Testis (tissue), 5 donors: ENCODE measurements at places on chromosomes 13 and 19. TPM values are rescaled to one million over a fixed set of nuclear protein-coding genes. Genes with fewer than 3 reads are reported as not detected.
A peak's percentile ranks its signal among the peaks of the same experiment; 100 is the strongest.

IGFL4 gene
- 0.79 TPM for total RNA-seq

DNA sequence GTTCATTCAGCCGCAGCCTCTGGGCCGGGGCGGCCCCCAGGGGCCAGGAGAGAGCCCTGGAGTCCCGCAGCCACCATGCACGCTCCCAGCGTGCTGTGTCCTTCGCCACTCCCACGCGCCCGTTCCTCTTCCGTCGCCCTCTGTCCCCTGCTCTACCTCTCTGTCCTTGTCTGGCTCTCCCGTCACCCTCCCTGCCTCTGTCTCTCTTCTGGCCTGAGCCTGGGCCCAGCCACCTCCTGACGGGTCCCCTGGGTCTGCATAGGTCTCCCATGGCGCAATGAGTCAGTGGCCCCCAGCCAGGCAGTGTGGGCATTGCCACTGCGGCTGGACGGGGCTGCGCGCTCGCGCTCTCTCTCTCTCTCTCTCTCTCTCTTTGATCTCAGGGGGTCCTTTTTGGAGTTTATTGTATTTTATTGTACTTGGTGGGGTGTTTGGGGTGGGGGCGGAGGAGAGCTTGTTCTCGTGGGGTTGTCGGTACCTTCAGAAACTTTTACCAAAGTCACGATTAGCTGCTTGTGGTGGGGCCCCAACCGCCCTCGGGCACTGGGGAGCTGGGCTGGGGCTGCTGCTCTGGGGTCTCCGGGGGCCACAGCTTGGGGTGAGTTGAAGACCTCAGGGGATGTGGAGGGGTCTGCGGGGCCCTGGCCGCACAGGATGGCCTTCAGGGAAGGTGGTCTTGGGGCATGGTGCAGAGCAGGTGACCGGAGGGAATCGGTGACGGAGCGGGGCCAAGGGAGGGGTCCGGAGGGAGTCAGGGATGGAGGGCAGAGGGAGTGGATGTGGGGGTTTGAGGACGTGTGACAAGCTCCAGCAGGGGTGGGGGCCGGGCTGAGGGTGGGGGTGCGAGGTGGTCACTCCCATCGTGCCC, 1.7 kb upstream of the TGFBR3L start:
- no peak for DNase-seq
- no peaks in the 10 kb centered on the region for H3K36me3 ChIP-seq
- no peak overlapping the region for H3K4me3 ChIP-seq
- peaks cover 13% of the 10 kb centered on the region for H3K4me1 ChIP-seq

DHX34 gene
- total RNA-seq, result 102 TPM

DNA sequence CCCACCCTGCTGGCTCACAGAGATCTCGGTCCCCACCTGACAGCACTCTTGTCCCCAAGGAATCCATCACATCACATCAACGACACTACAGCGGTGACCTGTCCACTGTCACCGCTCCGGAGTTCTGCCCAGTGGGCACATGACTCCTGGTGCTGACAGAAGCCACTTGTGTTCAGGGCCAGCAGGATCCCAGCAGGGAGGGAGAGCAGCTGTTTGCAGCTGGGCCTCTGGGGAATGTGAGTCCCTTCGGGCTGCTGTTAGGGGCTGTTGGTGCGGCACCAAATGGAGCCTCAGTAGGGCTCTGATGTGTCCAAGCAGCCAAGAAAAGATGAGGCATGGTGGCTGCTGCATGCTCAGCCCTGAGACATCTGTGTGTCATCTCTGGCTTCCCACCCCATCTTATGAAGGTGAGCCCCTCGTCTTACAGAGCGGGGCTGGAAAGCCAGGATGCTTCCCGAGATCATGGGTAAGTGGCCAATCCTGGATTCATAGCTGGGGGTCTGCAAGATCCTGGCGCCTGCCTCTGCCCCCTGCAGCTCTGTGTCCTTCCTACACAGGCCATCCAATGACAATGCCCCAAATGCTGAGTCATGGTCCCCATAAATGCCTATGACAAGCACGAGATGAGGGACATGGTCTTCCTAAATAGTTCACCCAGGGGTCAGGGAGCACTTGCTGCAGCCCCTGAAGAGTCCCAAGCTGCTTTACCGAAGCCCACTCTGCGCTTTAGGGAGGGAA, 56.0 kb downstream of the F2RL3 start:
- no peak overlapping the region for H3K4me3 ChIP-seq
- no peak overlapping the region for H3K27ac ChIP-seq
- no peaks in the 10 kb centered on the region for H3K4me1 ChIP-seq
- H3K27me3 ChIP-seq, result no peaks in the 10 kb centered on the region
- no peak for DNase-seq

CEACAM19 gene
- 11.2 TPM for total RNA-seq

DNA sequence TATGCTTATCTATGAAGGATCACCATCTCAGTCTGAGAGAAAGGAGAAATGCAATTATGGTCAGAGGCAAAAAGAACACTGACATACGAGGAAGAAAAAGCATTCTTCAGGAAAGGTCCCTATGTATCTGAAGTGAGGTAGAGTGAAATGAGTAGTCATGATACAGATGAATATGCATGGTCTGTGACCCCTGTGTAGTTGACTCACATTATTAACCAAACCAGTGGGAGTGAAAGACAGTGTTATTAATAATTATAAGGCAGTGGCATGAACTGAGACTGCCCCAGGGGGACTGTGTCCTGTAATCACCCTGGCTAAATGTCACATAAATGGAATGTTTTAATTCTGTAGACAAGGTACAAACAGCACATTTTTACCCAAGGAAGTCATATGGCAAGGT, 1320.2 kb upstream of the PCDH9 start:
- no peaks in the 10 kb centered on the region for H3K36me3 ChIP-seq
- H3K27ac ChIP-seq, result no peak overlapping the region
- no peaks in the 10 kb centered on the region for H3K4me1 ChIP-seq
- H3K4me3 ChIP-seq, result no peak overlapping the region

DNA sequence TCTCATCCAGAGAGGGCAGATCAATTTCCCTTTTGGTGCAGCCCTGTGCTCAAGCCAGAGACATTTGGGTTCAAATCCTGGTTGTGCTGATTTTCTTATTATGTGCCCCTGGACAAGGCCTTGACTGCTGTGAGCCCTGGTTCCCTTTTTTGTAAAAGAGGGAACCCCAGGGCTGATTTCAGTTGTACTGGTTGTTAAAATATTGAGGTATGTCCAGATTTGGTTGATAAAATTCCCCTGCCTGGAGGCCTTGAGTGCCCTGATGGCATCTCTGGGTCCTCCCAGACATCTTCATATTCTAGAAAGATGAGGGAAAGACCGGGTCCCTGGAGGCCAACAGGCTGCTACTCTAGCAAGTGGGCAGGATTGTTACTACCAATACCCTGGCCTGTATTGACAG, 14.4 kb upstream of the PLAUR start:
- no peaks in the 10 kb centered on the region for H3K36me3 ChIP-seq
- no peaks in the 10 kb centered on the region for H3K27me3 ChIP-seq
- no peaks in the 10 kb centered on the region for H3K4me1 ChIP-seq
- no peak overlapping the region for H3K4me3 ChIP-seq

MBD3L3 gene
- 2.2 TPM for total RNA-seq

BCAM gene
- total RNA-seq, result 67.8 TPM

GJA3 gene
- total RNA-seq, result 5.0 TPM

TMEM59L gene
- total RNA-seq, result 4.3 TPM

DNA sequence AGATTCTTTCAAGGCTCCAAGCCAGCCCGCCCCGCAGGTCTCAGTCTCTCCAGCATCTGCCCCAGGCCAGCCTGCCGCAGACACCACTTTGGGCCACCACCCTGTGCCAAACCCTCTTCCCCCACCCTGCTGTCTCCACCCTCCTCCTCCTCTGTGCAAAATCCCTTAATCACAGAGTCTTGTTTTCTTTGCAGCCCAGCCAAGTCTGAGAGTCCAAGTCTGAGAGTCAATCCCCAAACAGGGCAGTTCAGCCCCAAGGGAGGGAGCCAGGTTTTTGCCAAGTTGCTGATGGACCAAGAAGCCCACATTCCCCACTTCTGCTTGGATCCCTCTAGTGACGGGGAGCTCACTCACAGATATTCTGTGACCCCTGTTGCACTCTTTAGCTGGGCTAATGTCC, 3.1 kb downstream of the ADAMTS10 start:
- no peak overlapping the region for H3K27ac ChIP-seq
- no peaks in the 10 kb centered on the region for H3K27me3 ChIP-seq
- H3K36me3 ChIP-seq, result no peaks in the 10 kb centered on the region
- peaks cover 4% of the 10 kb centered on the region for H3K4me1 ChIP-seq

DNA sequence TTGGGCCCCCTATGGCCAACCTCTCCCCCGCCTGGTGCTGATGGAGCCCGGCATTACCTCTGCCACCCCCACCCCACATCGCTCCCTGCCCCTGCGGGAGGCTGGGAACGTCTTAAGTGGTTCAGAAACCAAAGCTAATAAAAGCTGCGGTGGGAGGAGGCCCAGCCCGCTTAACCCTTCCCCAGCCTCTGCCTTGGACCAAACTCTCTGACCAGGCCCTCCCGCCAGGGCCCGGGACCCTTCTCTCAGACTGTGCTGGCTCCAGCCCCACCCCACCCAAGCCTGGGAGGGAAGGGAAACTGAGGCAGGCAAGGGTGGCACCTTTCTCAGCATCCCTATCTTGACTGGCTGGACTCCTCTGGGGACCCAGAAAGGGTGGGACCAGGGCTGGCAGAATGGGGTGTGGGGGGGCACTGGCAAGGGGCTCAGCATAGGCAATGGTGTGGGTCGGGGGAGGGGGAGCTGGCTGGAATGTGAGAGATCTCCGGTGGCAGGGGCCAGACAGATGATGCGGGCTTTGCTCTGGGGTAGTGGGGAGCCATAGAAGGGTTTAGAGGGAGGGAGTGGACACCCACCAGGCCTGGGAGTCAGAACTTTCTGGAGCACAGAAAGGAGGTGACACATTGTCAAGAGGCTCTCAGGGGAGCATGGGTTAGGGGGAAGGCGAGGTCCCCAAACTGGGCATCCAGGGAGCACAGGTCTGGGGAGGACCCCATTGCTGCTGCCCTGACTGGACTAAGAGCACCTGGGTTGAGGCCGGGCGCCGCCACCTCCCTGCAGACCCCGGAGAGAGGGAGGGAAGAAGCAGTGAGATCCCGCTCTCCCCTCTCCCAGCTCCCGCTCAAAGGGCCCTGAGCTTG, 21.9 kb downstream of the SMIM24 start:
- H3K36me3 ChIP-seq, result no peaks in the 10 kb centered on the region
- no peaks in the 10 kb centered on the region for H3K27me3 ChIP-seq
- H3K27ac ChIP-seq, result peak overlapping the region; percentile 86
- peaks cover 41% of the 10 kb centered on the region for H3K4me1 ChIP-seq

- H3K36me3 ChIP-seq, result no peaks in the 10 kb centered on the region
- no peaks in the 10 kb centered on the region for H3K27me3 ChIP-seq
- no peak overlapping the region for H3K4me3 ChIP-seq
- no peak for DNase-seq
Measured at GRCh38 chr13:81551036-81551435, 1210.1 kb upstream of the SPRY2 start.

- no peaks in the 10 kb centered on the region for H3K36me3 ChIP-seq
- H3K27me3 ChIP-seq, result no peaks in the 10 kb centered on the region
- no peak for DNase-seq
- H3K27ac ChIP-seq, result no peak overlapping the region
- no peak overlapping the region for H3K4me3 ChIP-seq
Measured at GRCh38 chr19:10206226-10206885, 11.6 kb upstream of the DNMT1 start.

GRCh38 chr19:30255791-30256495, 116.2 kb upstream of the ZNF536 start:
- DNase-seq, result no peak
- H3K4me1 ChIP-seq, result peaks cover 7% of the 10 kb centered on the region
- no peaks in the 10 kb centered on the region for H3K36me3 ChIP-seq
- no peak overlapping the region for H3K27ac ChIP-seq
- no peak overlapping the region for H3K4me3 ChIP-seq

CEBPA gene
- total RNA-seq, result 3.5 TPM

DNA sequence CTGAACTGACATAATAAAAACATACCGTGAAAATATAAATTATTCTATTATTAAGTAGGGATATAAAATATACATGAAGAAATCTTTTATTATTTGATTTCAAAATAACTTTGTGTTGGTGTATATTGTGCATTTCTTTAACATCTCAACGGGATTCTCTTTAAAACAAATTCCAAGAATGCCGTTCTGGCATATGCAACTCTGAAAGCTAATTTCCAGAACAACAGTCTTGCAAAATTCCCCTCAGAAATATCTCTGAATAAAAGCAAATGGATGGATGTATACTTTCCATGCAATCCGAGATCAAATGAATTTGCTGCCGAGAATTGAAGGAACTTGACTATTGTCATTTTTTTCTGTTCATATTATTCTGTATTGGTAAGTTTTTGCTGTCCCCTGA, 1579.8 kb downstream of the PCDH9 start:
- H3K27me3 ChIP-seq, result no peaks in the 10 kb centered on the region
- no peak overlapping the region for H3K4me3 ChIP-seq
- H3K27ac ChIP-seq, result no peak overlapping the region
- H3K36me3 ChIP-seq, result no peaks in the 10 kb centered on the region

SLC10A2 gene
- not detected for total RNA-seq

DNA sequence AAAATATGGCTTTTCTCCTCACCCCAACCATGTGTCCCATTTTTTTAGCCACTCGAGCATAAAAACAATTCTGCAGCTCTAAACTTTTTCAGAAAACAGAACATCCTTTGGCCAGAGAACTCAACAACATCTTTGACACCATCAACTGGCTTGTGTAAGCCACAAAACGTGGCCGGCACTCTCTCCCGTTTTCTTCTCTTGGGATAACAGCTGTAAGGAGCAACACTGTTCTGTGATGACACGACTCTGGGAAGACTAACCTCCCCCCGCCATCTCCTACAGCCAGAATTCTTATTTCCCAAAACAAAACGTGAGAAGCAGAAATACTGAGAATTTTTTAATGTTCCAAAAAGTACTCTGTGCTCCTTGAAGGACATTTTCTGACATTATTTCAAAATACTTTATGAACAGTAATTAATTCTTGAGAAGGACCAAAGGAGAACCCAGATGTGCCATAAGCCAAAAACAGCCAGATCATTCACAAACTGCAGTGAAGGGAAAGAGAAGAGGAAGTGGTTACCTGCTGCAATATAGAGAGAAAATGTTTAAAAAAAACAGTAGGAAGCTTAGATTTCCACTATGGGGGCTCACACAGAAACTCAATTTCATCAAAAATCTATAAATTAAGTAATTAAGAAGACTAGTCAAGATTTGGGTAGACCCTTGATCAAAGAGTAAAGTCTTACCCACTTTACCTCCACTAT, 25.8 kb downstream of the COL4A1 start:
- no peaks in the 10 kb centered on the region for H3K4me1 ChIP-seq
- peak; percentile 48 for DNase-seq
- H3K36me3 ChIP-seq, result no peaks in the 10 kb centered on the region
- H3K4me3 ChIP-seq, result no peak overlapping the region
- H3K27me3 ChIP-seq, result no peaks in the 10 kb centered on the region
- H3K27ac ChIP-seq, result no peak overlapping the region

ZNF208 gene
- total RNA-seq, result 48.2 TPM

GRCh38 chr19:9073806-9074205, 13.1 kb upstream of the OR1M1 start:
- no peak for DNase-seq
- no peaks in the 10 kb centered on the region for H3K4me1 ChIP-seq
- H3K4me3 ChIP-seq, result no peak overlapping the region
- H3K27me3 ChIP-seq, result no peaks in the 10 kb centered on the region
- no peak overlapping the region for H3K27ac ChIP-seq
- no peaks in the 10 kb centered on the region for H3K36me3 ChIP-seq
